Thyroid gland (tissue), 4 donors: ENCODE measurements at places on chromosomes 4 and X.

DNA sequence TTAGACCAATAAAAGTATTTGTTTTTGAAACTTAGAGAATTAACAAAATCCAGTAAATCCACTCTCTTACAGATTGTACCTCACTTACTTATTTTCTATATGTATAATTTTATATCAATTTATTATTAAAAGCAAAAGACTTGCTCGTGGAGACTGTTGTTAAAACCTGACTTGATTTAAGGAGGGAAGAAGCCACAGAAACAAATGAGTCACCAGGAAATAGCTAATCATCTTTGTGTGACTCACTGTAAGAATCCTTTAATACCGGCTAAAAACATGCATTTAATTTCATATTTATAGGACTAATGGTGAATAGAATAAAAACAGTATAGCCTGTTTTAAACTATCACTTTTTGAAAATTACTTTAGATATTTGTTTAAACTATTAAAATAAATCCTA, 29.9 kb upstream of the UBE2NL start:
- no peak for DNase-seq

DNA sequence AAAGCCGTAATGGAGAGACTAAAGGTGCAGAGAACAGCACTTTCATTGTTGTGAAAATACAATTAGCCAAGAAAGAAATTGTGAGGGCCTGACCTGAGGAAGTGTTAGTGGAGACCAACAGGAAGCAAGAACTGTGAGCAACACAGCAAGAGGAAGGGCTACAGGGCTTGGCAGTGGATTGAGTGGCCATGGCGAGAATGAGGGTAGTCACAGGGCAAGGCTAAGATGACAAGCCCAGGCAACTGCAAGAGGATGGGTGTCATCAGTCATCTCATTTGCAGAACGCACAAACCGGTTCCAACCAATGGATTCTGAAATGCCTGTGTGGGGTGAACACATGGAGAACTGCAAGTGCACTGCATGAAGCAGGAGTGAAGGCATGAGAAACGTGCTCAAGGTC, 3.6 kb downstream of the SLC10A6 start:
- DNase-seq = no peak

- no peak for DNase-seq
Measured at GRCh38 chrX:45623266-45623665, 422.6 kb upstream of the DIPK2B start.

DNA sequence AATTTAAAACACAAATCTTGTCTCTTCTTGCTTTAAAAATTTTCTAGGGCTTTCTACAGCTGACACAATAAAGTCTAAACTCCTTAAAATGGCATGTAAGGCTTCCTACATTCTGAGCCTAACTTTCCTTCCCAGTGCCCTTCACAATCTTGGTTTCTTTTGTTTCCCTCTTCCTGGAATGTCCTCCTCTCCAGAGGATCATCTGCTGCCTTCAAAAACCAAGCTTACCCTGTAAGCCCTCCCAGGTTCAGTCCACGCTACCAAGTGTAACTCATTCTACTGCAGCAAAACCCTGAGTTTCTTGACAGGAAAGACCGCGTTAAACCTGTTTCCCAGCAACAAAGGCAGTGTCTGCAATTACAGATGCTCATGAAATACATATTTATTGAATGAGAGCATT, 91.3 kb downstream of the SHISA3 start:
- no peak for DNase-seq

DNA sequence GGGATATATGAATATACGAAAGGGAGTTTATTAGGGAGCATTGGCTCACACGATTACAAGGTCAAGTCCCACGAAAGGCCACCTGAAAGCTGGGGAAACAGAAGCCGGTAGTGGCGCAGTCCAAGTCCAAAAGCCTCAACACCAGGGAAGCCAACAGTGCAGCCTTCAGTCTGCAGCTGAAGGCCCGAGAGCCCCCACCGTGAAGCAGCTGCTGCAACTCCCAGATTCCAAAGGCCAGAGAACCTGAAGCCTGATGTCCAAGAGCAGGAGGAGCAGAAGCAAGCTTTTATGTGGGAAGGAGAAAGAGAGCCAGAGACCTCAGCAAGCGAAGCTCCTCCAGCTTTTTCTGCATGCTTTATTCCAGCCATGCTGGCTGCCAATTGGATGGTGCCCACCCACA, 275.8 kb downstream of the PTTG2 start:
- DNase-seq = no peak

DNA sequence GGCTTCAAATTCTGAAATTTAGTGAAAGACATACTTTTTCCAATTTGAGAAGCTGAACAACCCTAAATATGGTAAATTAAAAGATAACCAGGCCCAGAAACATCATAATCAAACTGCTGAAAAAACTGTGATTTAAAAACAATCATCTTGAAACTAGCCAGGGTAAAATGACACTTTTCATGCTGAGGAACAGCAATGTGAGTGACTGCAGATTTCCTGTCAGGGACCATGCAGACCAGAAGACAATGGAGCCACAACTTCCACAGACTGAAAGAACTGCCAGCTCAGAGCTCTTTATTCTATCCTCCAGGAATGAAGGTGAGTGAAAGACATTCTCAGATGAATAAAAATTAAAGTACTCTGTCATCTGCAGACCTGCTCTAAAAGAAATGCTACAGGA, 73.3 kb downstream of the NAT8L start:
- DNase-seq = no peak

DNA sequence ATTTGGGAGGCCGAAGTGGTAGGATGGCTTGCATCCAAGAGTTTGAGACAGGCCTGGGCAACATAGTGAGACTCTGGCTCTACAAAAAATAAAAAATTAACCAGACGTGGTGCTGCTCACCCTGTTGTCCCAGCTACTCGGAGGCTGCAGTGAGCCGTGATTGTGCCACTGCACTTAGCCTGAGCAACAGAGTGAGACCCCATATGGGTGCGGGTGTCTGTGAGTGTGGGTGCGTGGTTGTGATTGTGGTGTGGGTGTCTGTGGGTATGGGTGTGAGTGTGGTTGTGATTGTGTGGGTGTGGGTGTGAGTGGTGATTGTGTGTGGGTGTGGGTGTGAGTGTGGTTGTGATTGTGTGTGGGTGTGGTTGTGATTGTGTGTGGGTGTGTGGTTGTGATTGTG, 114.6 kb downstream of the UBE2K start:
- no peak for DNase-seq

- DNase-seq = no peak
Measured at GRCh38 chrX:10177601-10178000, 20.8 kb downstream of the CLCN4 start.

GRCh38 chrX:1528186-1528883, 8.7 kb downstream of the P2RY8 start:
- no peak for DNase-seq

DNA sequence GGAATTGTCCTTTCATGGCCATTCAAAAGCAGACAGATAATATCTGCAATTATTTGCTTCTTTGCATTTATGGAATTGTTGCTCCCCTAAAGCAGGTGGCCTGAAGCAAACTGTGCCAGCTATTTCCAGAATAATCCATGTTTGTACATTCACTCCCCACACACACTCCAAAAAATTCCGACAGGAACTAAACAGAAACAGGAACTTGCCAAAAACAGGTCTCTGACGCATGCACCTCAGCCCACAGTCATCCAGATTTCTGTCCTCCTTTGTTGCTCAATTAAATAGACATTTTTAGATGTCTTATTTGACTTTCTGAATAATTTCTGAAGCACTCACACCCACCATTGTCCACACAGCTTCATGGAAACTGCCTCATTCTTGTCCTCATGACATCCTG, 71.5 kb upstream of the EDNRA start:
- DNase-seq = no peak

DNA sequence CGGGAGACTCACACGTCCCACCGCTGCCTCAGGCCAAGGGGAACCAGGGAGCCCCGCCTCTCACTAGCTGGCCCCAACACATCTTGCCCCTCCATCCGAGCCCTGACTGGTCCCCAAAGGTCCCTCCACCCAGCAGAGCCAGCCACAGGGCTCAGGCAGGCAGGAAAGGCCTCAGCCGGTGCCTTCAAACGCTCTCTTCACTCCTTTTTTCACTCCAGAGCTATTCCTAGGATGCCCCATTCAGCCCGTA, 1.5 kb upstream of the ARHGAP4 start:
- DNase-seq = no peak

DNA sequence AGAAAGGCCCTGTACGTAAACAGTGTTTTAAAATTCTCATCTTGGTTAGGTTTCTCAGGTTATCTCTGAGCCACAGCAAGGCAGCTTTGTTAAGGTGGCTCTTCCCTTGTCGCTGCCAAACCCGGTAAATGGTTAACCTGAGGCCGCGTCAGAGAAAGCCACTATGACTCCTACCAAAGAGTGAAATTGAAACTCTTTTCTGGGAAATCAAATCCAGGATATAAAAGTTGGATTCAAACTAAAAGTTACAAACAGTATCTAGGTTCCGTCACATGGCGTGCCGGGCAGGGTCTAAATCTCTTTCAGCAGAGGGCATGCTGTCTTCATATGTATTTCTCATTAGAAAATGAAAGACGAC, 433 bp downstream of the MMAA start:
- peak; percentile 53 for DNase-seq

- no peak for DNase-seq
Measured at GRCh38 chr4:85420831-85421230, 54.1 kb upstream of the ARHGAP24 start.

GRCh38 chr4:80142394-80143306, 54.7 kb upstream of the PRDM8 start:
- DNase-seq = no peak

DNA sequence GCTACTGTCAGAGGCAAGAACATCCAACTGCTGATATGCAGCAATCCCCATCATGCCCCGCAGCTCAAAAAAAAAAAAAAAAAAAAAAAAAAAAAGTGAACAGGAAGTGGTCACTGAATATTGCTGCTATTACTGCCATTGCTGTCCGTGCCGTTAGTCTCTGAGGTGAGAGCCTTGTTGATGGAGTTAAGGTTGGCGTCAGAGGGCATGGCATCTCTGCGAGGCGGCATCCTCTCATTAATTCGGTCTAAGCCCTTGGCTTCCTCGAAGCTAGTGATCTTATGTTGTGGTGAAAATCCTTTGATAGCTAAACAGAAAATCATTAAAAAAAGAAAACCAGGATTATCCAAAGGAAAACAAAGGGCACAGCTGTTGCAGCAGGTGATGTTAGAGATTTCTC, 321.6 kb downstream of the PPP3CA start:
- no peak for DNase-seq

GRCh38 chr4:106172861-106173260, 143.1 kb downstream of the TBCK start:
- DNase-seq = no peak

- no peak for DNase-seq
Measured at GRCh38 chr4:147580396-147580795, 36.8 kb upstream of the TMEM184C start.
